Left lobe of liver (tissue), 2 donors: ENCODE measurements at places on chromosomes 11 and 22. TPM values are rescaled to one million over a fixed set of nuclear protein-coding genes. Genes with fewer than 3 reads are reported as not detected.
A peak's percentile ranks its signal among the peaks of the same experiment; 100 is the strongest.

GRCh38 chr11:129223701-129224149 is 31.6 kb upstream of the ARHGAP32 start:
- no peak for DNase-seq

- no peak for DNase-seq
Measured at GRCh38 chr11:63621071-63621470, 6.8 kb upstream of the PLAAT3 start.

- peak; percentile 38 for DNase-seq
Measured at GRCh38 chr11:62139526-62140303, 15.9 kb downstream of the INCENP start.

The ELFN2 gene
- total RNA-seq, result 0.23 TPM

The PYGM gene
- 0.28 TPM for total RNA-seq

The LRP4 gene
- 0.50 TPM for total RNA-seq

The NOX4 gene
- total RNA-seq, result not detected

- no peak for DNase-seq
Measured at GRCh38 chr11:102361086-102362031, 14.3 kb downstream of the BIRC2 start.

DNA sequence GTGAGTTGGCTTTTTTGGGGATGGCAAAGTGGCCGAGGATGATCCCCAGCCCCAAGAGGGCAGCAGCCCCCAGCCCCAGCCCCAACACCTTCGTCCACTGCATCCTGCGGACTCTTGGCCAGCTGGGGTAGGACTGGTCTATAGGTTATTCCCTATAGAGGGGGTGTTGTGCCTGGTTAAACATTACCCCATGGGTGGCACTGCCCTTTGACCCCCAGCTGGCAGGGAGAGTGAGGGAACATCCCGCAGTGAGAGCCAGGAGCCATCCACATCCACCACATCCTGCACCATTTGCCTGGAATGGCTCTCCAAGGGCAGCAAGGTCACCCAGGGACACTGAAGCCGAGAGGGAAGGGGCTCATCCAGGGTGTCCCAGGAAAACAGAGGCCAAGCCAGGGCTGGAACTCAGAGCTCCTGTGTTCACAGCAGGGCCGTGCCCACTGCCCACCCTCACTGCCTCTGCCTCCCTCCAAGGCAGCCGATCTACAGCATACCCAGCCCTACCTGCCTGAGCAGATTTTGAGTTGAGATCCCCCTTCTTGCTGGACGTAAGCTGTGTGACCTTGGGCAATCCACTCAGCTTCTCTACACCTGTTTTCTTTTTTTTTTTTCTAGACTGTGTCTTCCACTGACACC is at the start of gene NAALADL1:
TSS of gene NAALADL1 (minus strand) at position 135 of the 636 bp plus-strand sequence. CDS start at position 103, 32 bp downstream.
- DNase-seq, result no peak

DNA sequence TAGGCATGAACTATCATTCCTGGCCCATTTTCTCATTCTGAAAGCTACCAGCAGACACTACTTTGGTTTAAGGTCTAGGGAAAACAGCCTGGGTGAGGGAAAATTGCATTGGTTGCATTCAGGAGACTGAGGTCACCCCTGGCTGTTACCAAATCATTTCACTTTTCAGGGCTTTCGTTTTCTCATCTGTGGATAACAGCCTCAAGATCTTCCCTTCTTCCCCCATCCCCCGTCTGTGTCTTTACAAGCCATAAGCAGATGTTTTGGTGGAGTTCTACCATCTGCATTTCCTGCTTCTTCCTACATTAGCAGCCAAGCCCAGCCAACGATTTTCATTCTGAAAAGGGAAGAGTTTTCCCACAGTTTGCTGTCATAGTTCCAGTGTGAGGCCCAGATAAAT is 130.4 kb downstream of the HIPK3 start:
- no peak for DNase-seq
